Stimulated activated CD8-positive, alpha-beta memory T cell treated with anti-CD3 and anti-CD28 coated beads, Interleukin-15, amount 100 ng/mL, for 4 hours (primary cell): ENCODE measurements at places on chromosomes 4 and X.

- DNase-seq: no peak
Measured at GRCh38 chrX:68534691-68535090, 35.8 kb downstream of the YIPF6 start.

GRCh38 chr4:172163215-172163614 lies 350.0 kb downstream of the GALNTL6 start:
- no peak for DNase-seq

- DNase-seq: no peak
Measured at GRCh38 chr4:127832585-127832984, 48.1 kb upstream of the PLK4 start.

GRCh38 chrX:151982222-151982621 lies 7.7 kb upstream of the GABRE start:
- DNase-seq: no peak

- DNase-seq: no peak
Measured at GRCh38 chr4:122658818-122659295, 38.0 kb upstream of the IL21 start.

- no peak for DNase-seq
Measured at GRCh38 chr4:5463936-5464650, 244.3 kb downstream of the EVC2 start.

DNA sequence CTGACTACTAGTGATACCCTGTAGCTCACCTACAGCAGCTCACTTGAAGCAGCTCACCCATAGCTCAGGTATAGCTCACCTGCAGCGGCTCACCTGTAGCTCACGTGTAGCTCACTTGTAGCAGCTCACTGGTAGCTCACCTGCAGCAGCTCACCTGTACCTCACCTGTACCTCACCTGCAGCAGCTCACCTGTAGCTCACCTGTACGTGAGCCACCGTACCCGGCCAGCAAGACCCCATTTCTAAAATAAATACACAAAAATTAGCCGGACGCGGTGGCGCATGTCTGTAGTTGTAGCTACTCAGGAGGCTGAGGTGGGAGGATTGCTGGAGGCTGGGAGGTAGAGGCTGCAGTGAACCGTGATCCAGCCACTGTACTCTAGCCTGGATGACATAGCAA lies 30.6 kb downstream of the SHOX start:
- no peak for DNase-seq

GRCh38 chr4:123871341-123871740 lies 474.7 kb downstream of the SPRY1 start:
- DNase-seq: no peak

GRCh38 chr4:26255989-26256388 lies 64.8 kb upstream of the RBPJ start:
- DNase-seq: no peak

- DNase-seq: no peak
Measured at GRCh38 chr4:152479428-152480026, 56.4 kb downstream of the FBXW7 start.

DNA sequence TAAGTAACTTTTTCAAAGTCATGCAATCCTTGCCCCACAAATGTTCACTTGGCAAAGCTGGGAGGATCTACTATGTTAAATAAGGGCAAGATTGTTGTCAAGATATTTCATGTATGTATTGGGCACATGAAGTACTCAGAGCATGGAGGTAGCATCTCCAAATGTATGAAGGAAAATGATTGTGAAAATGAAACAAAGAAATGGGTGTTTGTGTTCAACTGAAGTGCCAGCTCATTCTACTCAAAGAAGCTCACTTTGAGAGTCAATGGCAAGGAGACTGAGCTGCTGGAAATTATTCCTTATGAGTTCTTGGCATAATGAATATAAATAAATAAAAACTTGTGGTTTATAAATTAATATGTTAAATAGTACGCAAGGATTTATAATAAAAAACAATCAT lies 124.5 kb upstream of the ARSJ start:
- no peak for DNase-seq

- DNase-seq: no peak
Measured at GRCh38 chr4:141870152-141870551, 233.8 kb downstream of the IL15 start.
